ENCODE measurements at places on chromosomes 7 and 10.

DNA sequence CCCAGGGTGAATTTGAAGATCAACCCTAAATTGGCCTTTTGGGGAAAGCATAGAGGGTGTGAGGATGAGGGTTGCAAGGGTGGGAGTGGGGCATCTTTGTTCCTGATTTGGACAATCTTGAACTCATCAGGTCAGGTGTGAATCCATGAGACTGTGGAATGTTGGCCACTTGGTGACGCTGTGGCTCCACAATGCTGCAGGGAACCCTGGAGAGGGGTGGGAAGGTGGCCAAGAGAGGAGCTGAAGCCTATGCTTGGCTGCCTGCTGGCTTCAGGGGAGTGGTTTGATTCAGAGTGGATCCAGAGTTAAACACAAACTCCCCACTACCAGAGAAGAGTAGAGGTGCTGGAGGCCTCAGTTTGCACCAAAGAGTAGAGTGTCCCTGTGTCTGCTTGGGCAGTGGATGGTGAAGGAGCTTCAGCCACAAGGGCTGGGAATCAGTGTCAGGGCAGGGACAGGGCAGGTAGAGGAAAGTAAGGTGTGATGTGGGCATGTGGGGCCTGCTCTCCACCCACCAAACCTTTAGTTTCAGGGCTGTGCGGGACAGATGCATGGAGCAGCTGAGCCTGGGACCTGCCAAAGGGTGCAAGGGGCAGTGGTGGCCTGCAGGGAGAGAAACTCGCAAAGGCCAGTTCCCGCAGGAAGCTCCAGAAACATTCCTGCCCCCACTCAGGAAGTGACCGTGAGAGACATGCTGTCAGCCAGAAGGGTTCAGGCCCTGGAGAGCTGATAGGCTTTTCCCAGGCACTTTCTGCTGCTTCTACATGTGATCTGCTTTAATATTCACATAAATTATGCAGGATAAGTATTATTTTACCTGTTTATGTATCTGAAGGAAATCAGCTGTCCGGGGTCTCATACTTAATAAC, 81.0 kb upstream of the PRSS58 start:
- DNase-seq: no peak

- DNase-seq: no peak
These were observed 79.1 kb upstream of the BTBD16 start for GRCh38 chr10:122191936-122192541.

- DNase-seq: no peak
These were observed 54.6 kb upstream of the NRG3 start for GRCh38 chr10:81820418-81820817.

- DNase-seq: no peak
These were observed 66.1 kb upstream of the GTF2IRD1 start for GRCh38 chr7:74387606-74388005.

GRCh38 chr10:79349072-79349491, 1.8 kb downstream of the PPIF start:
- no peak for DNase-seq

DNA sequence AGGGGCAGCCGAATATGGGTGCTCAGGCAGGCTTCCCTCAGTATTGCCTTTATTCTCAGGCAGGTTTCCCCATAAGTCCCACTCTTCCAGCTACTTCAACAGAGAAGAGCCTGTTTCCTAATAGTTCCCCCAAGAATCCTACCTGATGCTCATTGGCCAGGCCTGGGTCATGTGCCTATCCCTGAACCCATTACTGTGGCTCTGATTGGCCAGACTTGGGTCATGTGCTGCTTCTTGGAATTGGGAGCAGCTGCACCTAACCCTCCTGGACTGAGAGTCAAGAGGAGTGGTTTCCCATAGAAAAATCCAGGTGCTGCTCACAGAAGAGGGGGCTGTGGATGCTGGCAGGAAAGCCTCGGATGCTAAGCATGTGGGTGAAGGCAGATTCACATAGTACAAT, 21.7 kb downstream of the OPALIN start:
- no peak for DNase-seq

- no peak for DNase-seq
These were observed 40.0 kb upstream of the NPFFR1 start for GRCh38 chr10:70323697-70324338.

- DNase-seq: no peak
These were observed 171.9 kb downstream of the PRKG1 start for GRCh38 chr10:51246156-51246555.

GRCh38 chr7:27442455-27442854, 199.9 kb downstream of the EVX1 start:
- DNase-seq: no peak

GRCh38 chr7:135575296-135575695, 17.6 kb downstream of the NUP205 start:
- DNase-seq: no peak

DNA sequence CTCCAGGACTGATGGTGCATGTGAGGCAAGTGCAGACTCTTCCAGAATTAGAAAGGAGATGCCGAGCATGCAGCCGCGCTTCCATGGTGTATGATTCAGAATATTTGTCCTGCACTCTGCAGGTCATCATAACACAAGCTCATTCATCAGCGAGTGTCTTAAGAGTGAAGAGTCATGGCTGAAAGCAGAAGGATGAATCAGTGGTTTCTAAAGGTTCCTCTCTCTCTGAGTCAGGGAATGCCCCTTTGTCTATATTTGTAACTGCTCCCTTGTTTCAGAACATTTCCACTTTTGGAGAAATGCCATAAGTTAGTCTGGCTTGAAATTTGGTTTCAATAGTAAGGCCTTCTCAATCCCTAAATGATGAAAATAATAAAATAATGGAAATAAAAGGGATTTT, 52.3 kb downstream of the HECW1 start:
- no peak for DNase-seq

DNA sequence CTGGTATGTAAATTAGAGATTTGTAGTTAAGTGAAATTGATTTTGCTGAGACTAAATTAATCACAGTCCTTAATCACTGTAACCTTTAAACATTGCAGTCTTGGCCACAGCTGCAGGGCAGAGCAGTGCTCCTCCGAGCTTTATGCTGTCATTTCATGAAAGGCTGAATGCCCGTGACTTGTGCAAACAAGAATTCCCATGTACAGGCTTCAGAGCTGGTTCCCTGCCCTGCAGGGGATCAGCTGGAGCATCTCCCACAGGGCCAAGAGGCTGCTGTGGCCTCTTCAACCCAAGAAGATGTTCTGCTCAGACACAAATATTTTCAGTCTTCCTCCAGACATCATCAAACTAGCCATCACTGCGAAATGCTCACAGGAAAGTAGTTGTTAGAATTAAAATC, 419.1 kb downstream of the AUTS2 start:
- no peak for DNase-seq

- DNase-seq: no peak
These were observed 30.8 kb downstream of the SCD start for GRCh38 chr10:100377830-100378229.

- DNase-seq: no peak
These were observed 62.7 kb upstream of the VIPR2 start for GRCh38 chr7:159207393-159207792.

DNA sequence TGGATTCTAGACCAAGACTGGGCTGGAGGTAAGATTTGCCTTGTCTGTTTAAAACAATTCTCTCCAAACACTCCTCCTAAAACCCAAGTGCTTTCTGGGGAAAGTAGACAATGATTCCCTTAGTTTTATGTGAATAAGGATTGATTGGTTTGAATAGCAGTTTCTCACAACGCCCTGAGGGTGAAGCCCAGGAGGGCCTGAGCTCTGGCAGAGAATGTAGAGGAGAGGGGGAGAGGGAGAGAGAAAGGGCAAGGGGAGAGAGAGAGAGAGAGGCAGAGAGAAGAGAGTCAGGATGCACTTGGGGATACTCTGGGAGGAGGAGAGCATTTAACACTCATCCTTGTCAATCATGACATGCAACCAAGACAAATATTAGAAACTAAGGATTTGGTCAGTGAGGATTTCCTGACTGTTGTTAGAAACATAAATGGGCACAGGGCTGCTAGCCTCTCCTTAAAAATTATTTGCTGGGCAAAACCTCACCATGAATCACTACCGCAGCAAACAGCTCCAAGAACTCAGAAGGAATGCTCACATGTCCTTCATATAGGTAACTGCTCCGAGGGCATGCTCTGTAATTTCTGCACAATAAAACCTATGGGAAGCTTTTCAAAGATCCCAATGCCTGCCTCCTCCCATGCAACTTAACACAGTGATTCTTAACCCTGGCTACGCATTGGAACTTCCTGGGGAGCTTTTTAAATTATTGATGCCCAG, 55.2 kb upstream of the RAPGEF5 start:
- no peak for DNase-seq

- no peak for DNase-seq
These were observed 71.6 kb downstream of the SH2D4B start for GRCh38 chr10:80609331-80609730.

DNA sequence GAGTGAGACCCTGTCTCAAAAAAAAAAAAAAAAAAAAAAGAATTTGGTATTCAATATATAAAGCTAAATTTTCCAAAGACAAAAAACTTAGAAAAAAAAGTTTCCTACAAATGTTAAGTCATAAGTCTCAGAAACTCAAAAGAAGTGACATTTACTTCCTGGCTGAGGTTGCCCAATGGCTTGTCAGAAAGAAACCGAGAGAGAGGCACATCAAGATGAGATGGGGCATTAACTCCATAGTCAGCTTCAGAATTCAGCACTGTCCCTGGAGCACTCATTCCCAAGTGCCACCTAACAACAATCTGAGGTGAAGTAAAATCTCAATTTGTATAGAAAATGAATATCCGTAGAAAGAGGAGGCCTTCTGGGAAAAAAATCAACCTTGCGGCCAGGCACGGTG, 6.8 kb upstream of the SPOCK2 start:
- DNase-seq: no peak

GRCh38 chr10:5911670-5912069, 21.6 kb downstream of the FBH1 start:
- no peak for DNase-seq

Data from stimulated activated CD4-positive, alpha-beta T cell treated with anti-CD3 and anti-CD28 coated beads, Interleukin-1b, Interleukin-23, amount 100 ng/mL, for 24 hours (primary cell).